Stimulated activated CD4-positive, alpha-beta T cell treated with anti-CD3 and anti-CD28 coated beads, Interleukin-1b, Interleukin-23, amount 100 ng/mL, for 4 hours (primary cell): ENCODE measurements at places on chromosomes 5 and 9.

DNA sequence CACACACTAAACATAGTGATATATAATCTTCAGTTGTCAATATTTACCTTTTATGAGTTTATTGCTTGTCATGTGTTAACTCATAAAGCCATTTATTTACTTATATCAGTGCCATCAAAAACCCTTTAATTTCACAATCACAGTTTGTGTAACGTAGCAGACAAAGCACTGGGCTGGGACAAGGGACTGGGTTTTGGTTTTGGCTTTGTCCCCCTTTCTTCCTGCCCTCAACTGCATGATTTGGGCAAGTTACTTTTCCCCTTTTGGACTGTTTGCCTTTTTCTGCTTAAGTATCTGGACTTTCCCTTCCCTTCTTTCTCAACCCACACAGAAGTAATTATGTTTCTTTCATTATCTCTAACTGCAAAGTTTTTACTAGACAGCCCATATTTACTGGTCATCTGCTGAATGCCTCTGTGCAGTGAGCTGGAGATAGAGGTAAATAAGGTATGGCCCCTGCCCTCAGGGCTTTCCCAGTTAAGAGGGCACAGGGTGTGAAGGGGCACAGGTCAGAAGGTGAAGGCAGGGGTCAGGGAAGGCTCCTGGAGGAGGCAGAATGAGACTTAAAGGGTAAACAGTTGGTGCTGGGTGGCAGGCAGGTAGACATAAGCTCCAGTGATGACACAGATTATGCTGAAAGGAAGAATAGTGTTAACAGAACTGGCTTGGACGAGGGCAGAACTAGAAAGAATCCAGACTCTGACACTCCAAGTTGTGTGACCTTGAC, 14.8 kb upstream of the NR3C1 start:
- no peak for DNase-seq

DNA sequence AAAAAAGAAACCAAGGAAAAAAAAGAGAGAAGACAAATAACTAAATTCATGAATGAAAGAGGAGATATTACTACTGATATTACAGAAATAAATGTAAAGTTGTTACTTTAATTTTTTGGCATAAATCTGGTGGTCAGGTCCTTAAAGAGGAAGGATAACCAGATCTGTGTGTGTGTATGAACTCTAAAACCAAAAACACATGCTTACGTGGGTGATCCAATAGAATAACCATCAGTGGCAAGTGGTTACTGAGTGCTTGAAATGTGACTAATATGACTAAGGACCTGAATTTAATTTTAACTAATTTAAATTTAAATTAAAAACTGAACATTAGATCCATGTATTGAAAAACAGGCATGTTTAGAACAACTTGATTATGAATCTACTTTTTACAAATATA, 10.3 kb downstream of the SLC28A3 start:
- no peak for DNase-seq

GRCh38 chr5:15007646-15008045, 136.1 kb upstream of the ANKH start:
- no peak for DNase-seq

GRCh38 chr9:117671468-117671867, 32.7 kb upstream of the TLR4 start:
- no peak for DNase-seq

- no peak for DNase-seq
These were observed 55.2 kb downstream of the PSMB7 start for GRCh38 chr9:124359855-124360678.

GRCh38 chr9:109456811-109457210, 41.3 kb downstream of the PTPN3 start:
- DNase-seq, result no peak

GRCh38 chr5:139650689-139651042, 2.5 kb downstream of the CXXC5 start:
- DNase-seq, result no peak

DNA sequence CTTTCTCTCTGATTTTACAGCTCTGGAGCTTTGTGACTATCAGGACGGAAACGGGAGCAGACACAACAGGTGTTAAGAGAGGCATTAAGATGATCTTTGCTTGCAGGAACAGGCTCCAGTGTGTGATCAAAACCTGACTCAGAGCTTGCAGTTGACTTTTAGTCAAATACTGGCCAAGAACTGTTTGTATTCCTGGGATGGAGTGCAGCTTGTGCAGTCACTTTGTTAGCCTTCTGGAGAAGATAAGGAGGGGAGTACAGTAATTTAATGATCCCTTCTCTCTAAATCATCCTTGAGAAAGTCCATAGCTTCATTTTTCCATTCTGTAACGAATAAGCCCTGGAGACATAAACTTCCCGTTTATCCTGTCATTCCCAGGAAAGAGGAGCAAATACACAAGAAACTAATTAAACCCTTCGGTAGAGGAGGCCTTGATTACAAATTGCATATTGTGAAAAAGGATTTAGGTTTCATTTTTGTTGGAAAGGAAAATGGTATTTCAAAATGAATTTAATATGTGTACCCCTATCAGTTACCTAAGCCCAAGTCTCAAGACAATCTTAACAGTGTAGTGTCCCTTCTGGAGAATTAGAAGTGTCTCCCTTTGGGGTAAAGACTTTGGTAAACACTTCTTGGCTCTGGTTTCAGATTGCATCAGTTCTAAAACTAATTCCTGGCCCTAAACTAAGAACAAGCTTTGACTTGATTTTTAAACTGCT, 3.1 kb upstream of the STOM start:
- no peak for DNase-seq

- DNase-seq, result no peak
These were observed 41.3 kb downstream of the VPS13A start for GRCh38 chr9:77218612-77219011.

DNA sequence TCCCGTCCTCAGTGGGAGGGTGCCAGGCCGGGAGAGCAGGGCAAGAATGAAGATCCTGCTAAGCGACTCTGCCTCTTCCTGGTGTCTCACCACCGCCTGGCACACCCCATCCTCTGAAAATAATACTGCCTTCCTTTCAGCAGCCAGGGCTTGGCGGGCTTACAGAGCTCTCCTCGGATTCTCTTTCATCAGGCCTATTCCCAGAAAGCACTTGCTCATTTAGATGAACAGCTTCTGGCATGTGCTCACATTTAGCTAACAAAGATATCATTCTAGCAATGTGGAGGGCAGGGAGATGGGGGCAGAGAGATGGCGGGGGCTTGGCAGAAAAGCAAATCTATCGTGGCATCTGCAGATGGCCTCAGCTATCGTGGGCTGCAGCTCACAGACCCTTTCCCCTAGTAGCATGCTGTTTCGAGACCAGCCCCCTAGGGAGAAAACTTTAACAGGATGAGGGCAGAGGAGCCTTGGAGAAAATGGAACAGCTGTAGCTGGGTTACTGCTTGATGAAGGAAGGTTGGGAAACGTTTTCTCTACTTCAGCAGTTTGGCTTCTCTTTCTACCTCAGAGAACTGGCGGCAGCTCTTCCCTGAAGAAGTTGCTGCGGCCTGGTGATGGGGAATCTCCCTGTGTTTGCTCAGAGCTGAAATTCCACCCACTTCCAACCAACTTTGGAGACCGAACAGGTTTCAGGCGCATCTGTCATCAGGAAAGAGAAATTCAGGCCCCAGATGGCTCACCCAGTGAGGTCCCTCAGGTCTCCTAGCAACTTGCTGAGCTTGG, 102.1 kb downstream of the TMEM174 start:
- DNase-seq, result no peak

- no peak for DNase-seq
These were observed 22.3 kb downstream of the CAAP1 start for GRCh38 chr9:26870292-26870691.

- DNase-seq, result no peak
These were observed 290.2 kb upstream of the MAP3K1 start for GRCh38 chr5:56525113-56525512.

- no peak for DNase-seq
These were observed 29.8 kb downstream of the TDRD7 start for GRCh38 chr9:97441729-97442128.

GRCh38 chr5:144205141-144205551, 34.5 kb downstream of the KCTD16 start:
- no peak for DNase-seq

GRCh38 chr5:110726249-110727024, at the start of gene TMEM232:
Gene TMEM232, minus strand, starts transcription at chr5:110726671. Its CDS starts 59,319 bp downstream, at chr5:110667352.
- peak; percentile 57 for DNase-seq

DNA sequence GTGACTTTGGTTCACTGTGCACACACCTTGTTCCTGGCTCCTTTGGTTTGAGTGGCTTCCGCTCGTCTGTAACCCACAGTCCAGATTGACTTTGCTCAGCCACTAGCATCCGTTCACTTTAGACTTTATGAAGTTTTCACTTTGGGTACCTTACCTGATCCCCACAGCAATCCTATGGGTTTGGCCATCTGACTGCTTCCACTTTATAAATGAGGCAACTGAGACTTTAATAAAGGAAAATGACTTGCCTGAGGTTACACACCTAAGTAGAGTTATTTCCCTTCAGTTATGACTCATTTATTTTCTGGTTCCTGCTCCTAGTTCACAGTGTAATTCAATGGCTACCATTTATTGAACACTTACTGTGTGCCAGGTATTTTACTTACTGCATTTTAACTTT, 94.2 kb upstream of the SAP30L start:
- DNase-seq, result no peak

GRCh38 chr5:10279328-10279727, 28.4 kb downstream of the CMBL start:
- no peak for DNase-seq

DNA sequence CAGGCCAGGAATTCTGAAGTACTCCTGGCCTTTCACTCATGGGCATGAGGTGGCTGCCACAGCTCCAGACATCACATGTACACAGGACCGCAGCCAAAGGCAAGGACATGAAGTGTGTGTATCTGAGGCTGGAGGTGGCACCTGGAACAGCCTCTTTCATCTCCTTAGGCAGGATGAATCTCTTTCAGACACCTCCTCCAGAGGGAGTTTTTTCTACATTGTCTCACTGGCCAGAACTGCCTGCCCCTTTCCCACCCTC, 142.8 kb downstream of the BARX1 start:
- no peak for DNase-seq

DNA sequence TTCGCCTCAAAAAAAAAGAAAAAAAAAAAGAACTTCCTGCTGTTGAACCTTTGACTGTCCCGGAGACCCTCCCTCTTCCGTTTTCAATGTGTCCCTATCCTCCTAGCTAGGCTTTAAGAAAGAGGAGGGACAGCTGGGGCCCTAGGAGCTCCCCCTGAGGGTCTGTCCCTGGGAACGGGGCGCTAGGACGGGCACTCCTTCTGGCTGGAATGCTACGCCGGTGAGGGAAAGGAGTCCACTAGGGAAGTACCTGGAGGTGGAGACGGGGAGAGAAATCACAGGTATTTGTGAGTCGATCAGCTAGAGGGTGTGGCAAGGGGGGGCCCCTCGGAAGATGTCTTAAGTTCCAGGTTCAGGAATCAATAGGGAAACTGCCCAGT, 4.6 kb downstream of the SIT1 start:
- DNase-seq, result no peak

DNA sequence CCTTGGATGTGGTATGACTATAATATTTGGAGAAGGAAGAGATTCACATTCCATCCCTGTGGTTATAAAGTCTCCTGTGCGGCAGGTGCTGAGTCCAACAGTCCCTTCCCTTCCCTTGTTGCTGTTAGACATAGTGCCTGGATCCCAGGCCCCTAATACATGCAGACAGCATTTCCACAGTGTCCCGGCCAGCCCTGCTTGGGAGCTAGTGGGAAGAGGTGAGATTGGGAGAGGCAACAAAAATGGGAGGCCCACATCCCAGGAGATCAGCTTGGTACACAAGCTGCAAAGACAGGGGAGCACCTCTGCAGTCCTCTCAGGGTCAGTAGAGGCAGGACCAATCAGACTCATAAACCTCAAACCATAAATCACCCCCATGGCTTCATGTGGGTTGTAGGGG, 3.3 kb upstream of the NEURL1B start:
- no peak for DNase-seq

DNA sequence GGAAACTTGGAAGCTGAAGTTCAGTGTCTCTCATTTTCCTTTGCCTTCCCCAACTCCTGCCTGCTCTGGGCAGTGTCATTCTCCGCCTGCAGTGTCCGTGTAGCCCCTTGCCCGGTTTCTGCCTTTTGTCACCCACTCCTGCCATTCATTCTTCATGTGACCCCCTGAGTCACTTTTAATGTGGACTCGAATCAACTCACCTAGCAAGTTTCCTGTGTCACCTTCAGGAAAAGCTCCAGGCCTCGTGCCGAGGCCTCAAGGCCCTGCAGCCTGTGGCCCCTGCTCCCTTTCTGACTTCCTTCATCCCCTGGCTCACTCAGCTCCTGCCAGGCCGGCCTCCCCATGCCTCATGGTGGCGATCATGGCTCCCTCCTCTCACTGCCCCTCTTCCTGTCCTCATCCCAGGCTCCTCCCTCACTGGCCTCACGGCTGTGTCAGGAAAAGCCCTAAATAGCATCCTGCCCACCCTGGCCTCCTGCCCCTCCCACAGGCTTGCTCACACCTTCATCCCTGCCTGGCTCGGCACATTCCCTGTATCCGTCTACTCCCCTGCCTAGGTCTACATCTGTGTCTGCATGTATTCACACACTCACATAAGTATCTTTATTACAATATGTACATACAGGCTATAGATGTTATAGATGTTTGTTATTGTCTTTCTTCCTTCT, 294.9 kb downstream of the MED10 start:
- DNase-seq, result no peak

DNA sequence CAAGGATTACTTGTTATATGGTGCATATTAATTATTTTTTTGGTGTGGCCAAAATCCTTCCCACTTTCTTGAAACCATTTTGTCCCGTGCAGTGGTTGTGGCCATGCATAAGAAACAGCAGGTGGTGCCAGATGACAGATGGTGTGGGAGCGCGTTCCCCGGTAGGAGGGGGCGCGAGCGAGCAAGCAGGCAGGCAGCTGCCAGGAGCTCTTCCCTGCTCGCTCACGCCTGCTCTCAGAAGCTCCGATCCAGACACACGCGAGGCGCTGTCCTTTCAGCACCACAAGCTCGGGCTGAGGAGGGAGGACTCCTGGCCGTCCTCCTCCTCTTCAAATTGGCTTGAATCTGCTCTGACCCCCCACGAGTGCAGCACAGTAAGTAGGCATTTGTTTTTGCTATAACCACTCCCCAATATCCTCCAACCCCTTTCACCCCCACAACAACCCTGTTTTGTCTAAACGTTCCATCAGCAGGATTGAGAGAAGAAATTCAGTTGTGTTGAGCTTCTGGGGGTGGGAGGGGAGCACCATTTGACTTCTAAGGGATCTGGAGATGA, at the start of gene NSG2:
NSG2 (plus strand) TSS at position 237 of the 556 bp plus-strand sequence. CDS start 1,050 bp downstream, outside the sequence.
- DNase-seq, result no peak

- no peak for DNase-seq
These were observed 7.1 kb upstream of the DMXL1 start for GRCh38 chr5:119063579-119064379.

- no peak for DNase-seq
These were observed 19.1 kb downstream of the TMEM171 start for GRCh38 chr5:73139485-73139884.

- no peak for DNase-seq
These were observed 505.1 kb upstream of the KLF4 start for GRCh38 chr9:107994648-107995047.

DNA sequence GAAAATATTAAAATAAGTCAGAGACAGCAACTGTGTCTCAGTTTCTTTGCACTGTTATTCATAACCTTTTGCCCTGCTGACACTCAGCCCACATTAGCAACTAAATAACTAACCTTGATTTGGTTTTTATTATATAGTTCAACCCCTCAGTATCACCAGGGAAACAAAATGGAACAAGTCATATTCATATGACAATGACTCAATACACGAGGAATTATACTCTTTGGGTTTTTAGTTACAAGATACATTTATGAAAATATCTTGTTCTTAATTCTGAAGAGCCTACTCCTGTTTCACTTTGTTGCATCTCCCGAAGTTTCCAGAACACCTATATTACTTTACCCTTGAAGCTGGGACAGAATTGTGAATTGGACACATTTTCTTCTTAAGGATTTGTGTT, 845.4 kb downstream of the EFNA5 start:
- no peak for DNase-seq

GRCh38 chr9:21316032-21316842, 11.1 kb upstream of the IFNA5 start:
- no peak for DNase-seq
